Bronchial epithelial cell (primary cell): ENCODE measurements at places on chromosomes 6 and 20.

GRCh38 chr6:47674673-47675072 is 23.7 kb upstream of the ADGRF4 start:
- DNase-seq = no peak

- no peak for DNase-seq
Observed at GRCh38 chr6:1870932-1871331, 261.2 kb downstream of the FOXC1 start.

DNA sequence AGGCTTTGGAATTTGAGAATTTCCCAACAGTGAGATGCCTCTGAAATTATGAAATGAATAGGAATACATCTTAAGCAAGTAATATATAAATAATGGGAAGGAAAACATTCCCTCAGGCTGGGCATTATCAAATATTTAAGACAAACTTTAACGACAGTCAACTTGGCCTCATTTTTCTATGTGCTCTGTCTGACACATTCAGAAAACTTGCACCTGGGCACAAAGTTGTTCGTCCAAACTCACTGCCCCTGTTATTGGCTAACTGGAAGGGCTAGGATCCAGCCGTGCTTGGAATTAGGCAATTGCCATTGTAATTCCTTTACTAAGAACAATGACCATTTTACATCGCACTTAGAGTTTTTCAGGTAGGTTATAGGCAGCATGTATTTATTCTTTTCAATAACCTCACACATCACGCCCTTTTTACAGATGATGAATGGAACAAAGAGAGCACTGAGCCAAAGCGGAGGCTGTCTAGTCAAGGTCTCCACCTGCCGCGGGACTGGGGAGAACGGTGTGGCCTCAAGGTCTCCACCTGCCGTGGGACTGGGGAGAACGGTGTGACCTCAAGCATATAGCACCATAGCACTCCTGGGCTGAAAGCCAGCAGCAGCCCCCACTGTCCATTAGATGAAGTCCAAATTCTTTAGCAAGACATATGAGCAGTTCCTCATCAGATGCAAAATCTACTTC is 40.7 kb upstream of the FOXQ1 start:
- no peak for DNase-seq

DNA sequence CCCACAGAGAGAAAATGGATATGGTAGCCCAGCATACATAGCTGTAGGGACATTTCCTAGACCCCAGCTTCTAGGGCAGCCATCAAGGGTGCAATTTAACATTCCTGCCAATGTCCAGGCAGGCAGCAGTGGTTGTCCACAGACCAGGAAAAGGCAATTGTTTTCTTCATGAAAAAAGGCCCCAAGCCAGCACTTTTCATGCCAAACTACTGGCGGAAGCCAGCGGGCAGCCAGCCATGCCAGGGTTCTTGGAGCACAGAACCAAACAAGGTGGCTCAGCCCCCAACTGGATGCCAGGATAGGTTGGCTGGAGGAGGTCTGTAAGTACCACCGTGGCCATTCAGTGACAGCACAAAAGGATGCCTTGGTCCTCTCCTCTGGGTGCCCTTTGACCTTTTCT is 94.6 kb downstream of the BANF2 start:
- DNase-seq = no peak

DNA sequence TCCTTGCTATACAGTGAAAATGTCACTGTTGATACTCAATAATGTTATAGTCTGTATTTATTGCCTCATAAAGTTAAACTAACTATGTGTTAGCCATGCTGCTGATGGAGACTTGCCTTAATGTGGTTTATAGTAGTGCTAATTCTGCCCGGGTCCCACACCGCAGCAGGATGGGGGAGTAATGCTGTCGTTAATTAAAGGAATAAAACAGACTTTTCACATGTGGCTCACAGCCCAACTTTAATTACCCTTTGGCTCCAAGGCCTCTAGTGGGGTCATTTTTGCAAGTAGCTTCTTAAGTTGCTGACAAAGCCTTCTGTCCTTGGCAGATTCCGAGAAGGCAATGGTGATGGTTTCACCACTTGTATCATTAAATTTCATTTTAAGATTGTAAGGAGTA is 634.3 kb downstream of the TBC1D32 start:
- no peak for DNase-seq

DNA sequence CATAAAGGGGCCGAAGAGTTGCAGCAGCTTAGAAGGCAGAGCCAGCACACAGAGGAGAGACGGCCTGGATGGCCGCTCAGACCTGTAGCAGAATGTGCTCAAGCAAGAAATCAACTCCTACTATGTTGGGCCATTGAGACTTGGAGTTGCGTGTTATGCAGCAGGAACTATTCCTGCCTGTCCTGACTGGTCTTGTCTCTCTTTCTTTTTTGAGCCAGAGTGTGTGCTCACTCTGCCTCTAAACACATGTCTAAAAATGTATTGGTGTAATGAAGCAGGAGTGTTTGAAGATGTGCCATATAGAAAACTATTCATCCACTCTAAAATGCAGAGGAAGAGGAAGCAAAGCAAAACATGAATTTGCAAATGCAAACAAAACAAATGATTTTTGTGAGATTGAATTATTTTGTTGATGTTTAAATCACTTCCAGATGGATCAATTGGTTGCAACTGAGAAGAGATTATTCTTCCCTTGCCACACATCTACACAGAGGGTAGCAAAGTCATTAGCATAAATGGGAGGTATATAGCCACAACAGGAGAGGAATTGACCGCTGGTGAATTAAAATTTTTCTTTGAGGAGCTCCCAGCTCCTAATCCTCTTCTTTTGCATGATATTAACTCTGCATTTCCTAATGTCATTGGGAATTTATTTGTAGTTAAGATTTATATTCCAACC is 20.4 kb upstream of the SYNJ2 start:
- peak; percentile 39 for DNase-seq

- no peak for DNase-seq
Observed at GRCh38 chr20:52270696-52271095, 79.1 kb upstream of the ZFP64 start.

GRCh38 chr6:46964716-46965519 is 43.2 kb upstream of the ADGRF5 start:
- no peak for DNase-seq

- no peak for DNase-seq
Observed at GRCh38 chr20:61555566-61555965, 303.5 kb downstream of the CDH4 start.

- no peak for DNase-seq
Observed at GRCh38 chr6:40983752-40984151, 55.3 kb downstream of the UNC5CL start.

DNA sequence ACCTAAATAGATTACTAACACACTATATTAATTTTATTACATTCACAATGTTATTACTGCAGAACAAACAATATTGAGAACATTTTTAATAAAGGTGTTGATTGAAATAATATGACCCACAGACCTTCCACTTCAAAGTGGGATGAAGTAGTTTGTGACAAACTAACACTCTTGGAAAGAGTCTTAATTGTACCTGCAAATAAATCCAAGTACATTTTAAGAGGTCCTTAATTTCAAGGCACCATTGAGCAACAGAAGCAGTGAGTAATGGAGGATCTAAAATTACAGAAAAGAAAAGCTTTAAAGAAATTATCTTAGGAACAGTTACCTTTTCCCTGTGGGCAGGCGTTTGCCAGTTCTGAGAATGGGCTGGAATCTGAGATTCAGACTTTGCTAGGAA is 140.2 kb downstream of the MMUT start:
- no peak for DNase-seq

DNA sequence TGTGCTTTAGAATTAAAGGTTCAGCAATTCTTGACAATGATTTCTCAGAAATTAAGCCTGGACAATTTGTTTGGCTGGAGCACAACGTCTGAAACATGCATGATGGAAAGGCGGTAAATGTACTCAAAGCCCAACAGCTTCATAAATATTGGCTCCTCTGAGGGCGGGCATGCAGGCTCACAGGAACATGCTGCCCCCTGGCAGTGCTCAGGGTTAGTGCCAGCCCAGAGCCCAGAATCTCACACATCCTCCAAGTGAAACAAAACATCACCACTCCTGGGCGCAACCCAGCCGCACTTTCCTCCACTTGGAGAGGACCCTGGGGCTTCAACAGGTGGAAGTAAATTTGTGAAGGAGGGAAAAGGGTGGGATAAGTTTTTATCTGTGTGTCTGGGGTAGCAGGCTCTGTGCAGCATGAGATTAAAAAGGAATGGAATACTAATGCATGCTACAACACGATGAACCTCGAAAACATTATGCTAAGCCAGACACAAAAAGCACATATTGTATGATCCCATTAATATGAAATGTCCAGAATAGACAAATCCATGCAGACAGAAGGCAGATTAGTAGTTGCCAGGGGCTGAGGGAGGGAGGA is 54.1 kb upstream of the PTPRT start:
- DNase-seq = no peak

DNA sequence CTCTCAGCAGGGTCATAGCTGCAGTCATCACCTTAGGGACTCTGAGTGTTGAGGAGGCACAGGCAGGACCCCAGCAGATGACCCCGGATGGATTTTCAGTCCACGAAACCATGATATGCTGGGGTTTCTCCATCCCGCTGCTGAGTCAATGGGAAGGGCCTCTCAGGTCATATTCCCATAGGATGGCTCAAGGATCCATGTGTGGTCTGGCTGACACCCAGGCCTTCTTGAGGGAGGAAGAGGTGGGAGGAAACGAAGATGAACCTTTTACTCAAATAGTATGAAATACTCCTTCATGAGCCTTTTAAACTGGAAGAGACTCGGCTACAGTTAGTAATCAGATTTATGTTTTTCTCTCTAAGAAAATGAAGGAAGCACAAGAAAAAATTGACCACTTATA is 10.3 kb upstream of the RALY start:
- DNase-seq = no peak

GRCh38 chr6:111222341-111222740 is 135.0 kb downstream of the SLC16A10 start:
- DNase-seq = no peak
